ENCODE measurements at places on chromosomes 16 and 17.

GRCh38 chr16:71995038-71995437 is 5.2 kb downstream of the PKD1L3 start:
- DNase-seq, result no peak

GRCh38 chr17:10177131-10177912 is 21.1 kb downstream of the GAS7 start:
- no peak for DNase-seq

DNA sequence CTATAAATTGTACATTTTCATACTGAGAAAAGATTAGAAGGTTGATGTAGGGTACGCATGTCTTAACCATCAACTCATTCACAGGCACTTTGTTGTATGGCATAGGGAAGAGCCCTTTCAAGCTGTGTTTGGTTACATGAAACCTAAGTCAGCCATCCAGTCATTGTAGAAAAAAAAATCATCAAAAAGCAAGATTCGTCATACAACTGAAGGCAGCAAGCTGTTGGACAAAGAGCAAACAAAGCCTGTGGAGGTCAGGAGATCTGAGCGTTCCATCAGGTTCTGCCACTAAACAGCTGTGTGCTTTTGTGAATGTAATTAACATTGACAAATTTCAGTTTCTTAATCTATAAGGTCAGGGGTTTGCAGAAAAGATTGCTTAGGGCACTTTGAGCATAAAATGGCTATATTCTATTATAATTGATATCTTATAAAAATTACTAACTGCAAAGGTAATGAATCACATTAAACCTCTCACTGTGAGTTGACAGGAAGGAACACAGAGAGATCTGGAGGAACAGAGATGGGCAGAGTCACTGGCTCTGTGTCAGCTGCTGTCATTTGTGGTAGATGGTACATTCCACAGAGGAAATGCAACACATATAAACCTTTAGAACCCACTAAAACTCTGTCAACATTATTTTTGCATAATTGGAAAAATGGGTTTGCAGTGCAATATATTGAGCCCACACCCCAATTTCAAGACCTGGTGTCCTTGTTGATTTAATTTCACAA is 66.3 kb upstream of the MYOCD start:
- DNase-seq, result no peak

DNA sequence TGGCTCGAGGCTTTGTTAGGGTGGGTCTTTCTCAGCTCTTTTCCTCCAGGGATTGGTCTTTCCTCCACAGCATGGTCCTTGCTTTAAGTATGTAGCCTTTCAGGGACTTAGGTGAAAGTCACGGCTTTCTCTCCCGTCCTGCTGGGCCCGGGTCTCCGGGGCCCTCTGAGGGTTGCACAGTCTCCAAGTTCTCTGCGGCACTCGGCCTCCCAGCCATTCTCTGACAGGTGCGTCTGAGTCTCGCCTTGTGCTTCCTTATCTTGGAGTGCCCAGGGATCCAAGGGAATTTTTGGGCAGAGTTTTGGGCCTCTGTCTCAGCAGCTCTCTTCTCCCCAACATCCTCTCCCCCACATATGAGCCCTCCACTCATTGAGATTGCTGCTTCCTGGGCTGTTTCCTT is 36.6 kb downstream of the ZNF750 start:
- no peak for DNase-seq

- no peak for DNase-seq
Measured at GRCh38 chr16:26709175-26709574, 357.6 kb upstream of the C16orf82 start.

DNA sequence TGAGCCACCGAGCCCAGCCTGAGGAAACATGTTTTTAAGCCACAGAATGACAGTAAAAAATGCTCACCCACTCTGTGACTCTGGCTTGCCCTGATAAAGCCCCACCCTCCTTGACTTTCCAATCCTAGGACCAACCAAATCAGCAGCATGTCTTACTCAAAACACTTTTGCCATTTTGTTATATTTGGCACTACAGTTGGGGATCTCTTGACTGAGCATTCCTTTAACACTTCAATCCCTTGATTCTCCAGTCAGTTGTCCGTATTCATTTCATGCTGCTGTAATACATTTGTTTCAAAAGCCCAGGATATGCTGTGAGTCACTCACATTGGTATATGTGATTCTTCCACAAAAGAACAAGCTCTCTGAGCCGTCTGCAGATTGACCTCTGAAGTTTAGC is 8.2 kb downstream of the MYH3 start:
- DNase-seq, result no peak

- no peak for DNase-seq
Measured at GRCh38 chr17:81115749-81116464, 49.4 kb upstream of the PVALEF start.

GRCh38 chr17:76513306-76513692 is 12.1 kb upstream of the RHBDF2 start:
- DNase-seq, result no peak

DNA sequence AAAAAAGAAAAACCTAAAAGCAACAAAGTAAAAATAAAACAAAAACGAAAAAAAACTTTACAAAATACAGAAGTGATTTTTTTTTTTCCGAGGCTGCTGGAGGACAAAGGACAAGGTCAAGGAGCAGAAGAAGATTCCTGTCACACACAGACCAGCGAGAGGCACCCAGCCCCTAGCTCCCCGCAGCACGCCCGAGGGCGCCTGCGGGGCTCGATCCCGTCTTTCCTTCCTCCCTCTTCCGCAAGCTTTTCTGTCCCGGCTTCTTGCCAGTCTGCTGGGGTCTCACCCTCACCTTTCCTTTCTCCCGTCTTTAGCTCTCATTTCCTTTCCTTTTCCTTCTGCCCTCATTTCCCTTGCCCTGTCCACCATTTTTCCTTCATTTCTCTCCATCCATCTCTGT is 66.1 kb upstream of the DNAH17 start:
- DNase-seq, result no peak

DNA sequence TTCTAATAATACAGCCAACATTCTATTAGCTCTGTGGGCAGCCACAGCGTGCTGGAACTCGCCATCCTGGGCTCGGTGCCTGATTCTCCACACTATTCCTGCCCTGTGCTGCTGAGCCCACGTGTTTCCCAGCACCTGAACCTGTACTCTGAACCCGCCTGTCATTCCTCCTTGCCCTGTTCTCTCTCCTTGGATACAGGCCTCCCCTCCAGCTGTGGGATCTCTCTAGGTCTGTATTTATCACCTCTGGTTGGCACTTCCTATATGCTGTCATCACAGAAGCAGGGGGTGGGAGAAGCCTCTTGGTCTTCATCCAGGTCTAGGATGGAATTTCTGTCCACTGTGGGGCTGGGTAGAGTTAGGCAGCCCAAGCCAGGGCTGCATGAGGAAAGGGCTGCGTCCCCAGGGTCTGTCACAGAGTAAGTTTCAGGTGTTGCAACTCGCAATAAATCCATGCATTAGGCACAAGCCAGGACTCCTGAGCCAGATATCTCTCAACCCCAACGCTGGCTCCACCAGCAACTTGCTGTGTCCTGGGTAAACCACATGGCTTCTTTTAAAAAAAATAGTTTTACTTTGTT is 56.0 kb downstream of the ABAT start:
- DNase-seq, result no peak

DNA sequence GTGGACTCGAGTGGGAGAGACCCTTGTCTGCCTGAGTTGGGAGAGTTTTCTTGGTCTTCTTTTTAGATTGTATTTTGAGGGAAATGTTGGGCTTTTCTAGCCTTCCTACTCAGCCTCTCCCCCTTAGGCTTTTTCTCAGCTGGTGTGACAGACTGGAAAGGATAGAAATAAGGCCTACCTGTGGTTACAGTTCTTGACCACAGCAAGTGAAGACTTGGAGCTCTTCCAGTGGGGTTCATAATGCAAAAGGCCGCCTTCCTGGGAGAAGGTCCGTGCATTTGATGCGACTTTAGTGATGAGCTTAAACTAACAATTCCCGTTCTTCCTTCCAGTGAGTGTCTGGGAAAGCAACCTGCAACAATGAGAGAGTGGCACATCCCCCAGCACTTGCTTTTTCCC is 56.8 kb downstream of the B9D1 start:
- no peak for DNase-seq

- DNase-seq, result no peak
Measured at GRCh38 chr17:79424471-79425185, 186.2 kb downstream of the RBFOX3 start.

DNA sequence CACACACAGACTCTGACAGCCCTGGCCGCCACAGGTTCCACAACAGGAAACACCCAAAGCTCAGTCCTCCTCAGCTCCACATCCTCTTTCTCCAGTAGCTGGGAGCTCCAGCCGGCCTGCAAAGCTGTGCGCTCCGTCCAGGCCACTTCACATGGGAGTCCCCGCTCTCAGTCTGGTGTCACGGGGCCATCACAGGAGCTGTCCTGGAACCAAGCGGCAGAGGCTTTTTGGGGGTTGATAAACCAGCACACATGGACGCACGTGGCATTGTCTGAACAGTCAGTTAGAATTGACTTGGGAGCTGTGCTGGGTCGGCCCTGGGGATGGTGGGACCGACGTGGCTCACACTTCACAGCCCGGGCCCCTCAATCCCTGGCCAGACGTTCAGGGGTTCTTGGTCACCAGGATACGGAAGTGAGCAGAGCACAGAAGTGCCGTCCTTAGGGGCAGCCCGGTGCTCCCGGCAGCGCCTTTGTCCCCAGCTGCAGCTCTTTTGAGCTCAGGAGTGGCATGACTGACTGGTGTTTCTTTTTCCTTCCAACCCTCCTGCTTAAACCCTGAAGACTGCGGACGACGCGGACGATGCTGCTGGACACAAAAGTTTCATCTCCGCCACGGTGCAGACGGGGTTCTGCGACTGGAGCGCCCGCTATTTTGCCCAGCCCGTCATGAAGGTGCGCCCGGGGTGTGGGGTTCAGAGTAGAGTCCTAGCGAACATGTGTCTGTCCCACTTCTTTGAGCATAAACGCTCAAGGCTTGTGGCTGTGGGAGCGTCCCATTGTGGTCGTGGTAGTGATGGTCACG is 66.6 kb upstream of the CHMP6 start:
- DNase-seq, result no peak

GRCh38 chr16:12655537-12655936 is 148.2 kb downstream of the CPPED1 start:
- DNase-seq, result no peak

DNA sequence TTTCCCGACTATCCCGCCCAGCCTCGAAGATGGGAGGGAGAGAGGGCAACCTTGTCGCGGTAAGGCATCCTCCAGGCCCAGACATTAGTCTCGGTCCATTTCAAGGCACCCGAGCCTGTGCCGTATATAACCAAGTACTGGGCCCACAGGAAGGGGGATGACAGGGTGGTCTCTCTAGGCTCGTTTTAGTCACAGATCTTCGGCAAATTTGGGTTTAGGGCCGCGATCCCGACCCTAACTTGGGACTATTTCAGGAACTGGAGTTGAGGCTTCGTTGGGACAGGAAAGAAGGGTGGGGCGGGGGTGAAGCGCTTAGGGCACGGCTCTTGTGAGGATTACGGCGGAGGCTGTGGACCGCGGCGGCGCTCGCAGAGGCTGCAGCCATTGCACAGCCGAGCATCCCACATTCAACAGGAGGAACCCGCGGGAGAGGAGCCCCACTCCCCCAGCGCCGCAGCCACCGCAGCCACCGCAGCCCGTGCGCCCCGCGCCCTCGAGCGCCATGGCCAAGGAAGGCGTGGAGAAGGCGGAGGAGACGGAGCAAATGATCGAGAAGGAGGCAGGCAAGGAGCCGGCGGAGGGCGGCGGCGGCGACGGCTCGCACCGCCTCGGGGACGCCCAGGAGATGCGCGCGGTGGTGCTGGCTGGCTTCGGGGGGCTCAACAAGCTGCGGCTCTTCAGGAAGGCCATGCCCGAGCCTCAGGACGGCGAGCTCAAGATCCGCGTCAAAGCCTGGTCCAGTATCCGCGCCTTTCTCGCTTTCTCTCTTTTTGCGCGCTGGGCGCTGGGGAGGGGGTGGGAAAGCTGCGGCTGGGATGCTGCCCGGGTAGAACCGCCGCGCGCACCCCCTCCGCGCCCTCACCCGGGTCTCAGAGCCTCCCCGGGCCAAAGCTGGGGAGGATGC is at the start of gene VAT1L:
Gene VAT1L, plus strand, starts transcription at position 384 of the 904 bp plus-strand sequence. Its CDS starts 119 bp downstream, at position 503.
- no peak for DNase-seq

DNA sequence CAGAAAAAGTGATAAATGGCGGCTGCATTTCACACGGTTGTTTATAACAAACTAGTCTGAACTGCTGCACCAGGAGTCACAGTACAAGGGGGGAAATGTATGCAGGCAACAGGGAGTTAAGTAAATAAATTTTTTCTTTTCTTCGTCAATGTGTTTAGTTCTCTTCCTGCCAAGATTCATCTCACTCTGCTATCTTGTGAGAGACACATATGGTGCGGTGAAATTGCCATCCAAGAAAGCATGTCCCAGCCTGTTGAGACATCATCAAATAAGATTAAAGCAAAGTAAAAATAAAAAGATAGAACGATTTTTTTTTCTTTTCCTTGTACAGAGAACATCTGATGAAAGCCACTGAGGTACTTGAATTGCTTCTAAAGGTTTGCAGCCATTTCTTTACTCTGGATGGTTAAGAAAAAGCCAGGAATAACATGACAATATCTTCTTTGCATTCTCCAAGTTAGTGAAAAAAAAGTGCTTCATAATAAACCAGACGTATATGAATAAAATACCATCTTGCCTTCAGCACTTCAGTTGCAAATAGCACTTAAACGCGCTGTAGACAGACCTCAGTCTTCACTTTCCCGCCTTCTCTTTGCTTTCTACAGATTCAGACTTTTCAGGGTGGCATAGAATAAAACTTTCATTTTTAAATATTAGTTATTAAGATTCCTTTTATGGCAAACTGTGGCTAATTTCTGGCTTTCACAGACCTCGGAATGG is 506.2 kb upstream of the ZFHX3 start:
- no peak for DNase-seq

DNA sequence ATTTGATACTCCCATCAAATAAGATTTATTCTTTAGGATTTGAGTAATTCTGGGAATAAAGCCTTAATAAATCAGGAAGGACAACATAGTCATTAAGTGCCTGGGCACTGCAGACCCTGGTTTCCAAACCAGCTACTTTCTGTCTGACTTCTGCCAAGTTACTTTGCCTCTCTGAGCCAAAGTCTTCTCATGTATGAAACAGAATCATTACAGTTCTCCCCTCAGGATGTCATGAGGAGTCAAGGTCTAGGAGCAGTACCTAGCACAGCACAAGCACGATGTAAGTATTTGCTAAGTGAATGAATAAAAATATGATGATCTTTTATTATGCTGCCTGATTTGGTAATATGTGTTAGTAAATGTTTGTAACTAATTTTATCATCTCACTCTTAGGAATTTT is 30.4 kb upstream of the HEATR6 start:
- no peak for DNase-seq

DNA sequence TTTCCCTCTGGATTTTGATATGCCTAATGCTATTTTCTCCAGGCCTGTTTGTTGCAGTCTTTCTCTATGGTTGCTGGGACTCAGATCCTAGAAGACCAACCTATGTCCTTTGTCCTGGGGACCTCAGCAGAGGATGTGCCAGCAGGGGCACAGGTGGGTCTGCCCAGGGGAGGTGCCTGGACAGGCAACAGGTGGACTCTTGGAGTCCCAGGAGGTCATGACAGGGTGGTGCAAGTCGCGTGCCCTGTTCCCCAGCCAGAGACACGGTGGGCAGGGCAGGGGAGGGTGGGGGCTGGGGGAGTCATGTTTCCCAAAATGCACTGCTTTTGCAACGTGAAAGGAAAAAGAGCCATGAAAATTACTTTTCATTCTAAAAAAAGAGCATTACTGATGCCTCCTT is 26.3 kb upstream of the PLLP start:
- no peak for DNase-seq

- DNase-seq, result no peak
Measured at GRCh38 chr17:43369986-43370385, 28.8 kb upstream of the ARL4D start.
